Activated CD8-positive, alpha-beta memory T cell treated with anti-CD3 and anti-CD28 coated beads, Interleukin-2, amount 10 ng/mL, durations not matched to agents 7 days and 5 days (primary cell): ENCODE measurements at places on chromosomes 5 and 9. TPM values are rescaled to one million over a fixed set of nuclear protein-coding genes. Genes with fewer than 3 reads are reported as not detected.

DNA sequence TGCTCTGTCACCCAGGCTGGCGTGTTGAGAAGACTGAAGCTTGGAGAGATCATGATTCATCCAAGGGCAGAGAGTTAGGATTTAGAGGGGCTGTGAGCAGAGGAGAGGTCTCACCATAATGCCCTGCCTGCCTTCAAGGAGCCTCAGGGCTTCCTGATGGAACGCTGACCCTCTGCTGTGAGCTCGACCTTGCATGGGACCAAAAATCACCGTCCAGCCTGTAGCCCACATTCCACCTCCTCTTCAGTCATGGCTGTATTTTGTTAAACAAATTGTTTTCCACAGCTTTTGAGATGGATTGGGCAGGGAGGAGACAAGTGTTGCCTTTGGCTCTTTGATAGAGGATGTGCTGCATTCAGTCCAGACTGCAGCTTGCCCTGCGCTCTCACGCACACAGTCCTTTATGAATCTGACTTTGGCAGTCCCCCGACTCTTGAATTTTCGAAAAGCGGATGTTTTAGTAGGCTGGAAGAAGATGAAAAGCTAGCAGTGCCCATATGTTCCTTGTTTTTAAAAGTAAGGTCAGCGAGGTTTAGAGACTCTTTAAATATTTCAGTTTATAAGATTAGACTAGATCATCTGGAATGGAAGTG is 79.5 kb downstream of the MVB12B start:
- DNase-seq = no peak

The PCDHB8 gene
- total RNA-seq = not detected

- DNase-seq = no peak
These were observed 28.5 kb downstream of the TBC1D2 start for GRCh38 chr9:98226957-98227356.

GRCh38 chr9:26502311-26502710 is 390.3 kb downstream of the CAAP1 start:
- no peak for DNase-seq

GRCh38 chr9:90914196-90914595 is 112.6 kb downstream of the SYK start:
- DNase-seq = no peak

GRCh38 chr9:22046243-22046885 is 37.3 kb upstream of the CDKN2B start:
- DNase-seq = no peak

The OR1L4 gene
- not detected for total RNA-seq

The ATP10B gene
- total RNA-seq = not detected

The AK3 gene
- total RNA-seq = 35.8 TPM

The NMUR2 gene
- not detected for total RNA-seq

- no peak for DNase-seq
These were observed 144.5 kb downstream of the GAPVD1 start for GRCh38 chr9:125405938-125406809.

- DNase-seq = no peak
These were observed 18.8 kb upstream of the CPEB4 start for GRCh38 chr5:173869316-173869715.

The EPB41L4A gene
- total RNA-seq = 1.5 TPM

DNA sequence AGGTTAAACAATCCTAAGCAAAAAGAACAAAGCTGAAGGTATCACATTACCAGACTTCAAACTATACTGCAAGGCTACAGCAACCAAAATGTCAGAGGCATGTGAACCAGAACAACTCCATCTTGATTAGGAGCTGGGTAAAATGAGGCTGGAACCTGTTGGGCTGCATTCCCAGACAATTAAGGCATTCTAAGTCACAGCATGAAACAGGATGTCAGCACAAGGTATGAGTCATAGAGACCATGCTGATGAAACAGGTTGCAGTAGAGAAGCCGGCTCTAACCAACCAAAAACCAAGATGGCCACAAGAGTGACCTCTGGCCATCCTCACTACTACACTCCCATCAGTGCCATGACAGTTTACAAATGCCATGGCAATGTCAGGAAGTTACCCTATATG is 252.0 kb downstream of the RASEF start:
- no peak for DNase-seq

- DNase-seq = no peak
These were observed 159.4 kb downstream of the TENT4A start for GRCh38 chr5:6872441-6873160.

DNA sequence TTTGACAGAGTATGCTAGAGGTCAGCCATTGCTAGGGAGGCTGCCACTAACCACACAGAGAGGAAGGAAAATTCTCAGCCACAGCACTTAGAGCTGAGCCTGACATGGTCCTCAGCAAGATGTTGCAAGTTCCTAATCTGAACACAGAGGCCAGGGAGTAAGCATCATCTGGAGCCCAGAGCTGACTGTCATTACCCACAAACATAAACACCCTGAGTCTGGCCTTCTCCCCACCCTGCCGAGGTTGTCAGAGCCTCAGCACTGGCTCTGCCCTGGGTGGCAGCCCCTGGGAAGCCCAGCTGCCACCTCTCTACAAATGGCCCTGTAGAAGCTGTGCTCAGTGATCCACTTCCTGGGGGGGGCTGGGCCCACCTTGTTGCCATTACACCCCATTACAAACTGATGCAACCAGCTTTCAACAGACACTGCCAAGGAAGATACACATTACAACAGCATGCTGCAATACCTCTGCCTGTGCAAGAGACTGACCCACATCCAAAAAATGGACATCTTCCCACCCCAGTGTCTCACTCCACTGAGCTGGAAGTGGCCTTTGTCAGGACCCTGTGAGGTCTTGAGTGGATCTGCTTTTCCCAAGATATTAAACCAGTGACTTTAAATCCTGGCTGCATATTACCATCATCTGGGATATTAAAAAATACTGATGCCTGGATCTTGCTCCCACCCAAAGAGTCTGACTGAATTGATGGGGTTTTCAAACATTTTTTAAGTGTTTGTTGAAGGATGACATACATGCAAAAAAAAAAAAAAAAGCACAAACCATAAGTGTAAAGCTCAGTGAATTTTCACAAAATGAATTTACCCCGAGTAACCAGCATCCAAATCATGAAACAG is 33.0 kb downstream of the IRF1 start:
- peak; percentile 79 for DNase-seq

GRCh38 chr5:132526290-132526973 is 16.9 kb downstream of the IL5 start:
- peak; percentile 63 for DNase-seq

The OCLN gene
- 1.9 TPM for total RNA-seq

GRCh38 chr5:1078851-1079250 is 33.0 kb downstream of the SLC12A7 start:
- DNase-seq = no peak

GRCh38 chr9:34177593-34178435 is 1.0 kb upstream of the UBAP1 start:
- DNase-seq = no peak

DNA sequence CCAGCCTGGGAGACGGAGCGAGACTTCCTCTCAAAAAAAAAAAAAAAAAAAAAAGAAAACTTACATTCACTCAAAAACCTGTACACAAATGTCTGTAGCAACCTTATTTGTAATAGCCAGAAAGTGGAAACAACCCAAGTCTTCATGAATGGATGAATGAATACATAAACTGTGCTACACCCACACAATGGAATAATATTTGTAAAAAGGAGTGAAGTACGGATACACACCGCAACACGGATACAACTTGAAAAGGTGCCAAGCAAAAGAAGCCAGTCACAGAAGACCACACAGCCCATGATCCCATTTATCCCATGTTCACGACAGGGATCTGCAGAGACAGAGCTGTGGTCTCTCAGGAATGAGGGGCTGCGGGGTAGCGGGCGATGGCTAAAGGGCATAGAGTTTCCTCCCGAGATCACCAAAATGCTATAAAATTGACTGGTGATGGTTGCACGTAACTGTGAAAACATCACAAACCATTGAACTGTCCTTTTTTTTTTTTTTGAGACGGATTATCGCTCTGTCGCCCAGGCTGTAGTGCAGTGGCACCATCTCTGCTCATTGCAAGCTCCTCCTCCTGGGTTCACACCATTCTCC is 76.2 kb upstream of the COL5A1 start:
- DNase-seq = no peak

The ACOT12 gene
- not detected for total RNA-seq

The PCDHB14 gene
- not detected for total RNA-seq

- DNase-seq = no peak
These were observed 234.8 kb downstream of the AUH start for GRCh38 chr9:91126761-91127445.

DNA sequence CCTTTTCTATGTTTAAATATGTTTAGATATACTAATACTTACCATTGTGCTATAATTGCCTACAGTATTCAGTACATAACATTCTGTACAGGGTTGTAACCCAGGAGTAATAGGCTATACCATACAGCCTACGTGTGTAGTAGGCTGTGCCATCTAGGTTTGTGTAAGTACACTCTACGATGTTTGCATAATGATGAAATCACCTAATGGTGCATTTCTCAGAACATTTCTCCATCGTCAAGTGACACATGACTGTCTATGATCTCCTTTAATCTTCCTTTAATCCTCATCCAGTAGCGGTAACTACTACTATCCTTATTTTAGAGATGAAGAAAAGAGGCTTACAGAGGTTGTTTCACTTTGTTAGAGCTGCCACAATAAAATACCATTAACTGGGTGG is 369.2 kb downstream of the PLK2 start:
- DNase-seq = no peak

DNA sequence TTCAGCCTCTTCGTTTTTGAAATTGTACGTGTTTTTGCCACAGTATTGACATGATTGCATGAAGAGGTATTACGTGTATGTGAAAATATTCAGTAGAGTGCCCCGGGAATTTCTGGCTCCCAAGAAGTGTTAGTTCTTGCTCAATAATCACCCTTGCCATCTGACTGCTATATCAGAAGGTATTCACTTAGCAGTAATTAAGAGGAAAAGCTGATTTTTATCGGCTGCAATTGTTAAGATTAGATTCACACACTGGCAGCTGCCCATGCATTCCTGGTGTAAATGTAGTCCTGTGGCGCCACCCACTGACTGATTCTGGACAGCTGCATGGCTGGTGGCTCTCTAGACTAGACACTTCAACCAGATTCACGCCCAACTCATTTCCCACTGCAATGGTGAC is 440.1 kb upstream of the ADAMTS16 start:
- DNase-seq = no peak

DNA sequence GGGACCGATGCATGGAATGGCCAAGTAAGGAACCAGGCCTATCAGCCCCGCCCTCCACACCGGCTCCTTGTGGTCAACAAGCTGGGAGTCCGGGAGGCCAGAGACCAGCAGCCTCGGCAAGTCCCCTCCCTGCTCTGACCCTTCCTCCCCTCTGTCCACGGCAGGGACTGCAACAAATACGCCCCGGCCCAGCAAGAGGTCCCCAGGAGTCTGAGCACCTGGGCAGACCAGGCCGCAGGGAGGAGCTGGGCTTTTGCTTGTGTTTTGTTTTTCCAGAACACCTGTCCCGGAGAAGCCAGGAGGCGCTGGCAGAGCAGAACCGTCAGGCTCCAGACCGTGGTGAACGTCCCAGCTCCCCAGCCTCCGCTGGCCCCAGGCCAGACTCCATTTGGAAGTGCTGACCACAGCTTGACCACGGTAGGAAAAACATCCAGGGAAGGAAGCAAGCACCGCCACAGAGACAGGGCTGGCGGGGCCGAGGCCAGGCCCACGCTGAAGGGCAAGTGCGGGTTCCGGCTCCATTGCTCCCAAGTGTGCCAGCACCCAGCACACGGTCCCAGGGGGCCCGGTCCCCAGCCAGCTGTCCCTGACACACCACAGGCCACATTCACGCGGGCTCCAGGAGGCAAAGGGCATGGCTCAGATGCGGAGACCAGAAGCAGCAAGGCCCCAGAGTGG is 56.7 kb downstream of the VAV2 start:
- no peak for DNase-seq

DNA sequence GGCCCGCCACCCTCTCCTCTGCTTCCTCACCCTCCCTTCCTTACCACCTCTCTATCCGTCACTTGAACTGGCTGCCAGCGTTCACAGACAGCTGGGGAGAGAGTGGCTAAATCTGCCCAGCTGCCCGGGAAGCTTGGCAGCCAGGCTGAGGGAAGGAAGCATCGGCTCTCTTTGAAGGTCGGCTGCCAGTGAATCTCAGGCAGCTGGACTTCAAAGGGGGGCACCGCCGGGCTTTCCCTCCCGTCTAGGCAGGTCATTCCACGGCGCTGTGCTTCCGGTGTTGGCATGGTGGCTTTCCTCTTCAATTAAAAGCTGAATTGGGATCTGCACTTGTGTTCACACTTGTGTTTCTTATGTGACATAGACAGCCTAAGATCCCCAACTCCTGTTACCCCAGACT is 174.0 kb downstream of the GDNF start:
- no peak for DNase-seq

- DNase-seq = no peak
These were observed 23.4 kb downstream of the ARSB start for GRCh38 chr5:78961743-78962142.

- no peak for DNase-seq
These were observed 51.3 kb downstream of the TMEM167A start for GRCh38 chr5:83025690-83026478.

DNA sequence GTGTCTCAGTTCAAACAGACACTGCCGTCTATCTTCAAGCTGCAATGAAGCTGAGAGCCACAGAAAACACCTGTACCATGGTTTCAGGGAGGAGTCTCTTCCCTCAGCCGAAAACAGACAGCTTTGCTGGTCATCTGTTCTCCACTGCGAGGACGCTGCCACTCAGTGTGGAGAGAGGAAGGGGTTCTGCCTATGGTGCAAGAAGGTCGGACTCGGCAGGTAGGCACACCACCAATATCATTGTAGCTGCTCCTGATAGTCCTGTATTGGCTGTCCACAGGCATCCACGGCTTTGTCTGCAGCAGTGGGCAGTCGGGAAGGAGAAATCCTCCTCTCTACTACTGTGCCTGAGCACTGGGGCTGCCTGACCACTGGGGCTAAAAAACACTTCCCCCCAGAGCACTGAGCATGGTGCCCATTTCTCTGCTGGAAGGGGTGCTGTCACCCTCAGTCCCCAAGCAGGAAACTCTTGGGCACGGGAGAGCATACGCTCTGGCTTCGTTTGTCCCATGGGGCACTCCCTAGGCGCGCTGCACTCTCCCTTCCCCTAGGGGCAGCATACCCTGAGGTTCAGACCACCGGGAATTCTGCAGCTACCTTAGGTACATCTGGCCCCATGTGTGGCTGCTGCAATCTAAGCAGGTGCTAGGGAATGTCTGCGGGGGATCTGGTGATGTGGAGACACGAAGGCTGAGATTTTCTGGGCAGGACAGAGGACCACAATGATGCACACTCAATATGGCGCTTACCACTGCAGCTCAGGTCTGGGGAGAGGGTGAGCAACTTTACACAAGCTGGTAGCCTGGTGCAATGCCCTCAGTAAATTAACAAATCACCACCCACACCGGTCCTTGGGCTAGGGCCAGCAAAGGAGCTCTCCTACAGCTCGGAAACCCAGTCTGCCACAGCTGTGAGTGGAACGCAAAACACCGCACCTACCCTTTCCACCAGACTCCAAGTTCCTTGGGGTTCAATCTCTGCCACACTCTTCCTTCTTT is 880.9 kb upstream of the SEMA6A start:
- no peak for DNase-seq
